ENCODE measurements at places on chromosomes 3 and 15.

DNA sequence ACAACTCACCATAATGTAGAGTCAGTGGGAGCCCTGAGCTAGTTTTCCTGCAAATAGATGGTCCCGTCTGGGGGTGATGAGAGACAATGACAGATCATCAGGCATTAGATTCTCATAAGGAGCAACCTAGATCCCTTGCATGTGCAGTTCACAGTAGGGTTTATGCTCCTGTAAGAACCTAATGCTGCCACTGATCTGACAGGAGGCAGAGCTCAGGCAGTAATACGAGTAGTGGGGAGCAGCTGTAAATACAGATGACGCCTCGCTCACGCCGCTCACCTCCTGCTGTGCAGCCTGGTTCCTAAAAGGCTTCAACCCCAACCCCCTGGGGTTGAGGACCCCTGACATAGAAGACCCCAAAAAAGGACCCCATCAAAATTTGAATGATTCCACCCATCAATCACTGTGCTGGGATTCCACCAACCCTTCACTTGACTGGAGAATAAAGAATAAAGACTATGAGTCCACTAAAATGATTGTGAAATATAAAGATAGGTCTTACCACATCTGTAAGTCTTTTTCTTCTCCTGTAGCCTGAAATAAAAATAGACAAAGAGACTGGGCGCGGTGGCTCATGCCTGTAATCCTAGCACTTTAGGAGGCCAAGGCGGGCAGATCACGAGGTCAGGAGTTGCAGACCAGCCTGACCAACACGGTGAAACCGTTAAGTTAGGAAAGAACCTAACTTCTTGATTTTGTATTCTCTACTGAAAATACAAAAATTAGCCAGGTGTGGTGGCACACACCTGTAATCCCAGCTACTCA, 9.9 kb upstream of the UBL7 start:
- DNase-seq: no peak

DNA sequence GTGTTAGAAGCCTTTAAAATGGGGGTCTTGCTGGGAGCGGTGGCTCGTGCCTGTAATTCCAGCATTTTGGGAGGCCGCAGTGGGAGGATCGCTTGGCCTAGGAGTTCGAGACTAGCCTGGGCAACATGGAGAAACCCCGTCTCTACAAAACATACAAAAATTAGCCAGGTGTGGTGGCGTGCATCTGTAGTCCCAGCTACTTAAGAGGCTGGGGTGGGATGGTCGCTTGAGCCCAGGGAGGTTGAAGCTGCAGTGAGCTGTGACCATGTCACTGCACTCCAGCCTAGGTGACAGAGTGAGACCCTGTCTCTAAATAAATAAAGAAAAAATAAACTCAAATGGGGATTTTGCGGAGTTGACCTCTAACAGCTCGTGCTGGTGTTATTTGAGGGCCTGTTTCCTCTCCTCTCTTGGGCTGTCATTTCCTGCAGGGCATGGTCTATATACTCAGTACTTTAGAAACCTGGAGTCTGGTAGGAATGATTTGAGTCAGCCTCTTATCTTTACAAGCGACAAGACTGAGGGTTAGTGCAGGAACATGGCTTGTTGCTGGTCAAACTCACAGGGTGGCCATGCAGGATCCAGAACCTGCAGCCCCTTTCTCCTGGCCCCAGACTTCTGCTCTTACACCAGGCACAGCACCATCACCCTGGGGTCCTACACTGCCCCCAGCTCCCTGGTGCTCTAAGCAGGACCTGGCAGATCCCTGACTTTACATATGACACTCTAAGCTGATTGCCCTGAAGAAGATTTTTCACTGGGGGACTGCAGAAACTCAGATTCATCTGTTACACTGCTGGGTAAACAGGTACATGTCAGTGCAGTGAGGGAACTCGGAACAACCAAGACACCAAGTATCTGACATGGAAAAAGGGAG, 15.1 kb downstream of the EHD4 start:
- DNase-seq: no peak

DNA sequence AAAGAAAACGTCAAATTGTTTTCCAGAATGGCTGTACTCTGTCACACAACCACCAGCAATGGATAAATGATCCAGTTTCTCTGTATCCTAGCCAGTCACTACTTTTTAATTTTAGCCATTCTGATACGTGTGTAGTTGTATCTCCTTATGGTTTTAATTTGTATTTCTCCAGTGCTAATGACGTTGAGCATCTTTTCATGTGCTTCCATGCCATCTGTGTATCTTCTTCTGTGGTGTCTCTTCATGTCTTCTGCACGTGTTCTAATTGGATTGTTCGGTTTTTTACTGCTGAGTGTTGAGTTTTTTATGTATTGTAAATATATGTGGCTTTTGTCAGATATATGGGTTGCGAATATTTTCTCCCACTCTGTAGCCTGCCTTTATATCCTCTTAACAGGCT, 81.9 kb downstream of the SUMF1 start:
- DNase-seq: no peak

DNA sequence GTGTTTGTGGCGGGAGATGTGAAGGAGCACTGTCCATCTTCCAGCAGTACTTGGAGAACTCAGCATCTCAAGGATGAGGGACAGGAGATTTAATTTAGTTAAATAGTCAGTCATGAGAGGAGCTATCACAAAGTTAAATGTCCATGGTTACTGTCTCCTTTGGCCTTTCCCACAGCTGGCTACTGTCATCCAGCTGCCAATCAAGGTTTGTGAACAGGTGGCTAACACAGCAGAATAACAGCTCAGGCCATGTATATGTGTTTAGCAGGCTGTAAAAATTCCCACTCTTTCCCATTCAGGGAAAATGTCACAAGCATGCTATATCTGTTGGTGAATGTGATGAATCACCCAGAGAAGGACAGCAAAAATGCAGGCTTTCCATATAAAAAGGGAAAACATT, 120.5 kb downstream of the TMEM108 start:
- DNase-seq: no peak

GRCh38 chr15:40263024-40263754, 19.7 kb downstream of the ANKRD63 start:
- no peak for DNase-seq
